CD8-positive, alpha-beta memory T cell (primary cell): ENCODE measurements at places on chromosomes 1 and 21. TPM values are rescaled to one million over a fixed set of nuclear protein-coding genes. Genes with fewer than 3 reads are reported as not detected.
A peak's percentile ranks its signal among the peaks of the same experiment; 100 is the strongest.

KIF17 gene
- not detected for total RNA-seq

CCDC190 gene
- total RNA-seq = not detected

DNA sequence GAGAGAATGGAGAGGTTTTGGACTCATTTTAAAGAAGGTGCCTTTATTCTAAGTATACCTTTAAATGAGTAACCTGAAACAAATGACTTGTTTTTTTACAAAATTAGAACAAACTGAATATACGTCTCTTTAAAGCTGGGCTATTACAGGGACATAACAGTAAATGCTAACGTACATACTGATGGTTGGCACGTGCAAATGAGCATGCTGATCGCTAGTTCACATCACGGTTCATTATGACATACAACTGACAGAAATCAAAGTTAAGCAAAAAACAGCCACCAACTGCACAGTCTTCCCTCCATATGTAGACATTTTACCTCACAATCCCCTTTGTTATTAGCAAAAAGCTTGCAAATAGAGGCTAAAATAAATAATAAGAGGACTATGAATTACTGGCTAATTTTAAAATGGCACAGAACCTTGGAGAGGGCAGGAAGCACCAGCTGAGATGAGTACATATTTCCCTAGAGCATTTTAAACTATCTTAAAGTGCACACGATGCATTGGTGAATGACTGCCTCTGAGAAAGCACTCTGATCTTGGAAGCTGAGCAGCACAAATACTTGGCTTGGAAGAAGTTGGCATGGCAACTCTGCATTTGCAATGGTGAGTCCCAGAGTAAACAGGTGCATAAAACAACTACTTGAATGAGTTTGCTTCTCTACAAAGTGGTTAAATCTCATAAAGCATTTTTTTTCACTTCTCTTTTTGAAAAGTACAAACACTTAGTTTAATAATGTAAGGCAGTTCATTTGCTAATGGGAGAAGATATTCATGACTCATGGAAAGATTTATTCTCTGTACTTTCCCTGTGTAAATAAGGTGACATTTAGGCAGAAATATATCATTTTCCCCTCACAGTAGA lies 204.7 kb downstream of the LHX8 start:
- DNase-seq = no peak
- no peaks in the 10 kb centered on the region for H3K36me3 ChIP-seq
- no peak overlapping the region for H3K27ac ChIP-seq
- no peak overlapping the region for H3K4me3 ChIP-seq

DNA sequence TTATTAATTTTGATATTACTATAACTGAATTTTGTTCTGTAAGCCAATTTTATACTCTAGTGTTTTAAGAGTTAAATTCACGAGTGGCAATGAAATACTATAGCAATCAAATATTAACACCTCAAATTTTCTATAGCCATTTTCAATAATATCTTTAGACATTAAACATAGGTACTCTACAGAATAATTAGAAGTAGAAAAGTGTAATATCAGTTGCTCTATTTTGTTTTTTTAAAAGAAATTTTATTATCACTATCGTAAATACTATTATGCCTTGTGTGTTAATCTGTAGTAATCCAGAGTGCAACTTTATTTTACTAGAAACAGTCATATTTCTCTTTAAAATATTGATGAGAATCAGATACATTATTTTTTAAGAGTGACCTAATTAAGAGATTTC lies 691.2 kb downstream of the USP25 start:
- no peaks in the 10 kb centered on the region for H3K4me1 ChIP-seq
- no peak for DNase-seq
- no peak overlapping the region for H3K27ac ChIP-seq

GRCh38 chr1:209768354-209768774 lies 12.5 kb downstream of the TRAF3IP3 start:
- peaks cover 76% of the 10 kb centered on the region for H3K4me1 ChIP-seq
- no peaks in the 10 kb centered on the region for H3K27me3 ChIP-seq
- peak; percentile 61 for DNase-seq
- peak overlapping the region; percentile 94 for H3K4me3 ChIP-seq

GRCh38 chr1:26538480-26539412 lies 9.2 kb downstream of the RPS6KA1 start:
- H3K36me3 ChIP-seq = no peaks in the 10 kb centered on the region
- H3K27me3 ChIP-seq = no peaks in the 10 kb centered on the region
- DNase-seq = no peak
- H3K27ac ChIP-seq = no peak overlapping the region
- H3K4me3 ChIP-seq = no peak overlapping the region
